ENCODE measurements at places on chromosomes 2 and 18. TPM values are rescaled to one million over a fixed set of nuclear protein-coding genes. Genes with fewer than 3 reads are reported as not detected.

DNA sequence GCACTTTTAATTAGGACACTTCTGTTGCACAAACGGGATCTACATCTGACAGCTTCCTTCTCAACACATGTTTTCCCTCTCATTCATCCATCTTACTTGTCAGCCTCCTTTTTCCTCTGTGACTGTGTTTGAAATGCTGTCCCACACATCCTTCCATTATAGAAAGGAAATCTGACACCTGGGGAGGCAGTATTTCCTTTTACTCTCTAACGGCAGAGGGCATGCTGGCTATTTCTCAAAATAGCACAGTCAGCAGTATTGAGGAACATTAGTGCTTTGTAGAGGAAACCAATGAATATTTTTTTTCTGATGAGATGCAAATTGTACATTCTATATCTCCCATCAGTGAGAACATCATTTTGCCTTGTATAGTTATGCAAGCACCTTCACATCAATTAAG, 668.7 kb downstream of the SLC4A3 start:
- no peak overlapping the region for H3K27ac ChIP-seq
- DNase-seq = no peak
- no peaks in the 10 kb centered on the region for H3K27me3 ChIP-seq
- H3K4me3 ChIP-seq = no peak overlapping the region
- H3K4me1 ChIP-seq = no peaks in the 10 kb centered on the region
- H3K36me3 ChIP-seq = no peaks in the 10 kb centered on the region

- no peaks in the 10 kb centered on the region for H3K4me1 ChIP-seq
- H3K4me3 ChIP-seq = no peak overlapping the region
- H3K36me3 ChIP-seq = no peaks in the 10 kb centered on the region
- DNase-seq = peak; percentile 10
Measured at GRCh38 chr18:49238433-49239042, 221.9 kb downstream of the DYM start.

DNA sequence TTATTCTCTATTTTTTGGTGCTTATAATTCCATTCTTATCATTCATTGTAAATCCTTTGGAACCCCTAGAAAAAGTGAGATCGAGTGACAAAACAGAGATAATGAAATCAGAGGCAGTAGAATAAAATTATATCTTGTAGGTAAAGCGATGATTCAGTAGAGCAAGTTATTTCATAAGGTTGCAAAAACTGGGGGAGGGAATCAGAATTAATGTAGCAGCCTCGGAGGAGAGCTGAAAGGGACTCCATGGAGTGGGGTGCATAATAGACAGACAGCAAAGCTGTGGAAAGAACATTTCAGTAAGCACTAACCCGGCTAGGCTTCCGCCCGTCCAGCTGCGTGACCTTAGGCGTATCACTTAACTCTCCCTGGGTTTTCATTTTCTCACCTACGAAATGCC, 289.7 kb downstream of the EN1 start:
- no peak overlapping the region for H3K4me3 ChIP-seq
- no peaks in the 10 kb centered on the region for H3K36me3 ChIP-seq
- no peak overlapping the region for H3K27ac ChIP-seq

DNA sequence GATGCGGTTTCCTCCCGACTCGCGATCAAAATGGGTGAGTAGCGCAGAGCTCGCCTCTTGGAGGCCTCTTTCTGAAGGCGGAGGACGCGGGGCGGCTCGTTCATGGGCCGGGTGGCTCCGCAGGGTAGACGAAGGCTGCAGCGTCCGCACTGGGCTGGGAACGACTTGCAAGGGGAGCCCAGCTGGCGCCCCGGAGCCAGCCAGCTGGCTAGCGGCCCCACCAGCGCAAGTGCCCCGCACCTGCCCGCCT, 328 bp upstream of the PASK start:
- H3K4me3 ChIP-seq = peak overlapping the region; percentile 96
- no peaks in the 10 kb centered on the region for H3K27me3 ChIP-seq
- no peak overlapping the region for H3K27ac ChIP-seq
- no peak for DNase-seq
- H3K36me3 ChIP-seq = peaks cover 16% of the 10 kb centered on the region

DNA sequence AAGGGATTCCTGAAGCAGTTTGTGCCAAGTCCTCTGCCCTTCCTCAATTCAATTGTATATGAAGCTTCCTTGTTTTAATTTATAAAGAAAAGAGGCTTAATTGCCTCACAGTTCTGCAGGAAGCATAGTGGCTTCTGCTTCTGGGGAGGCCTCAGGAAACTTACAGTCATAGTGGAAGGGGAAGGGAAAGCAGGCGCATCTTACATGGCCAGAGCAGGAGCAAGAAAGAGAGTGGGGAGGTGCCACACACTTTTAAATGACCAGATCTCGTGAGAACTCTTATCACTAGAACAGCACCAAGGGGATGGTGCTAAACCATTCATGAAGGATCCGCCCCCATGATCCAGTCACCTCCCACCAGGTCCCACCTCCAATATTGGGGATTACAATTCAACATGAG, 114.2 kb downstream of the SGPP2 start:
- no peaks in the 10 kb centered on the region for H3K4me1 ChIP-seq
- no peak for DNase-seq
- no peaks in the 10 kb centered on the region for H3K36me3 ChIP-seq
- no peak overlapping the region for H3K4me3 ChIP-seq

DNA sequence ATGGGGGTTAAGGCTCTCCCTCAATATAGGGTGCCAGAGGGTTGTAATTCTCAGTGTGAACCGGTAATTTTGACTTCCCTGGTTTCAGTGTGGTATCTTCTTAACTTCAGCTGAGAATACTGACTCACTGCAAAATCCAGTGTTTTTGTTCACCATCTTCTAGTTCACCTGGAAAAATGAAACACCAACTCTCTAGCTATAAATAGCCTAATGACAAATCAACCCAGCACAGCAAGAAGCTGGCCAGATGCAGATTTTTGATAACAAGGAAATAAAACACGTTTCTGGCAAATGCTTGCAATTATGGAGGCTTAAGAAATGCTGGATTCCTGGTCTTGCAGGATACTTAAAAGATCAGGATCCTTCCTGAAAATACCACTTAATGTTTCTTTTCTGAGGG, 192.3 kb downstream of the CLIP4 start:
- no peak for DNase-seq
- no peaks in the 10 kb centered on the region for H3K27me3 ChIP-seq
- H3K36me3 ChIP-seq = no peaks in the 10 kb centered on the region
- no peak overlapping the region for H3K27ac ChIP-seq
- H3K4me3 ChIP-seq = no peak overlapping the region

DNA sequence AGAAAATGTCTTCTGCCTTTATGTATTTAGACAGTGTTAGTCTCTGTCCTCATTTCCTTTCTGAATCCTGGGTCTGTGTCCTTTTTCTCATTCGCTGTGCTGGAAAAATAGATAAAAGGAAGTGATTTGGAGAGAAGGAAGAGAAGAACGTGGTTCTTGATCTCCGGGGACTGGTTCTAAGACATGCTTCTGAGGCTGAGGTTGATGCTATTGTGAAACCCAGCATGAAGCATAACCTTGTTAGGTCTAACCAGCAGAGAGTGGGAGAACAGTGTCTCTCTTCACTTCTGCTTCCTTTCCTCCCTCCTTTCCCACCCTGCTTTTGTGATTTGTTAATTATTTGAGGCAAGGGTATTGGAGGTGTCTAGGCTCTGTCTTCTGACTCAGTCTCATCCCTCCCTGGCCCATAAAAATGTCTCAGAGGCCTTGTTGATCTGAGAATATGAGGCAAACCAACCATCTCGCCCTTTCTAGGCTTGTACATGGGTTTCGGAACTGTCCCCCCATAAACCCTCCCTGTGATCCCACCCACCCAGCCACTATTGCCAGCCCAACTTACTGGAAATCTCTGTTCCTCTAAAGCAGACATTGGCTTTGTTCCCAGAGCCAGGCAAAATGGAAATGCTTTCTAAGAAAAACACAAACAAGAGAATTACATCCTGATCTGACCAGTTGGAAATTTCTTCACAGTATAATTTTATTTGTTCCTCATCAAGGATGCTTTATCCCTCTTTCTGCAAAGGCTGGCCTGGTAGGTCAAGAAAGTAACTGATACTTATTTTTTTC, 360.6 kb upstream of the TNP1 start:
- peaks cover 18% of the 10 kb centered on the region for H3K4me1 ChIP-seq
- H3K36me3 ChIP-seq = no peaks in the 10 kb centered on the region
- no peak overlapping the region for H3K4me3 ChIP-seq
- H3K27ac ChIP-seq = peak overlapping the region; percentile 3
- peak; percentile 26 for DNase-seq

Gene PROC
- not detected for total RNA-seq

Gene CABYR
- total RNA-seq = not detected

Gene CROCC2
- total RNA-seq = not detected

Data from heart right ventricle (tissue), 16 donors.